ENCODE measurements at places on chromosomes 2 and 18.

DNA sequence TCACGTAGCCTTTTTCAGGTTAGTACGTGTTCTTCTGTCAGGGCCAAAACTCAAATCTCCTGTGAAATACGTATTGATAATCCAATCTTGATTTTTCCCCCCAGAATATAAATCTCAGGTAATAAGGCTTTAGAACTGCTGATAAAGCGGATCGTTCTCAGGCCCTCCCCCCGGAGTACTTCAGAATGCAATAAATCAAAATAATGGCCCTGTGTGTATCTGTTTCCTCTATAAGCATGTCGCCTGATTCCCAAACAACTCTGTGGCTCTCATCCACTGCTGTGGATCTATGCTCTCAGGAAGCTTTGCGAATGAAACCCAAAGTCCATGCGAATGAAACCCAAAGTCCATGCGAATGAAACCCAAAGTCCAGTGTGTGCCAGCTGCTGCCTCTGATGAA is 49.4 kb downstream of the IMPA2 start:
- no peak for DNase-seq

DNA sequence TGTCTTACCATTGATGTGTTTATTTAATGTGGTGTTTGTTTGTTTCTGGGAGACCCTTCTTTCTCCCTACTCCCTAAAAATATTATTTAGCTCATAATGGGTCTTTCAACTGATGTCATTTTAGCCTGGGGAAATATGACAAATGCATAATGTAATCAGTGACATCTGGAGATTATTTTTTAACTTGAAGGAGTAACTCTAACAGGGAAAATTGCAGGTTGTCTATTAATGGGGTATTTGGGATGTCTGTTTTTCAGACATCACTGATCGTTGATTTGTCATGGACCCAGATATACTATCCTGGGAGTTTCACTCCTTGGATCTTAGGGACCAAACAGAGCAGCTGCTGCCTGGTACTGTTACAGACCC is 230.4 kb downstream of the LOXHD1 start:
- DNase-seq = no peak

- DNase-seq = peak; percentile 41
Observed at GRCh38 chr2:240624011-240624949, 1.0 kb upstream of the GPR35 start.

DNA sequence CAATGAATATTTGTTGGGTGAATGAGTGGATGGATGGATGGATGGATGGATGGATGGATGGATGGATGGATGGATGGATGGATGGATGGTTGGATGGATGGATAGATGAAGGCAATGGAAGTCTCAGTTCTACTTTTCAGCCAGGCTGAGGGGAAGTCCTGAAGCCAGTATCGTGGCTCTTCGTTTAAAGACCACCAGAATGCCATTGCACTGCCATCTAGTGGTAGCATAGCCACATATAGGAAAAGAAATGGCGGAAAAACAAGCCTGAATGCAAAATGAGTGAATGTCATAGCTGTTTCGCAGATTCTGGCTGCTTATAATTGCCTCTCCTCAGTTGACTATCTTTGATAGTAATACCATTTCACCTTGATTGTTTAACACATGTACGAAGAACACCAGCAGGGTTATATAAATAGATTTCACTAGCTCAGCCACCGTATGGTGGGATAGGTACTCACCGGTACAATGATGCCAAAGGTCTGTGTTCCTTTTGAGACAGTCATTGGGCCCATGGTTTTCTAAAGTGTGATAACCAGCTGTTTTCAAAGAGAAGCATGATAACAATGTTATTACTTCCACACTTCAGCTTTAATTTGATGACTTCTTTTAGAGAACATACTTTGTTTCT is 62.3 kb upstream of the GREB1L start:
- no peak for DNase-seq

DNA sequence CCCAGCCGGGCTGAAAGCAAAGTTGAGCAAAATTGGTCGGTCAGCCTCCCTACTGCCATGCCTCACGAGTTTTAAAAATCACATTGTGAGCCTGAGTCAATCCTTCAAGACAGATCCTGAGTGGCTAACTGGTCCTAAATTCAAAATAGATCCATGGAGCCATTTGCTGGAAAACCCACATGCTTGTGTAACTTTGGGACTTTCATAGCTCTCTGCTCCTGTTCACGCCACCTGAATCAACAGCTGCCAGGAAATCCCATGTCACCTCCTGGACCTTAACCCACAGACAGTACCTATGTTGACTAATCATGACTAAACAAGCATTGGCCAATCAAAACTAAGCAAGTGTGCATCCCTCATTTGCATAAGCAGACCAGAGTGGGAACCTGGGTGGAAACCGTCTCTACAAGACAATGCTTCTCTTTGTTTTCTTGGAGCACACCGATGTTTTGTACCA is 42.8 kb upstream of the LDLRAD4 start:
- no peak for DNase-seq

- DNase-seq = no peak
Observed at GRCh38 chr18:49064889-49065288, 114.1 kb upstream of the SMAD7 start.

- DNase-seq = no peak
Observed at GRCh38 chr2:68980956-68981355, 6.5 kb downstream of the GKN1 start.

- DNase-seq = no peak
Observed at GRCh38 chr2:139742216-139743172, 962.3 kb upstream of the NXPH2 start.

- no peak for DNase-seq
Observed at GRCh38 chr2:130351711-130352110, 4.1 kb upstream of the PTPN18 start.

DNA sequence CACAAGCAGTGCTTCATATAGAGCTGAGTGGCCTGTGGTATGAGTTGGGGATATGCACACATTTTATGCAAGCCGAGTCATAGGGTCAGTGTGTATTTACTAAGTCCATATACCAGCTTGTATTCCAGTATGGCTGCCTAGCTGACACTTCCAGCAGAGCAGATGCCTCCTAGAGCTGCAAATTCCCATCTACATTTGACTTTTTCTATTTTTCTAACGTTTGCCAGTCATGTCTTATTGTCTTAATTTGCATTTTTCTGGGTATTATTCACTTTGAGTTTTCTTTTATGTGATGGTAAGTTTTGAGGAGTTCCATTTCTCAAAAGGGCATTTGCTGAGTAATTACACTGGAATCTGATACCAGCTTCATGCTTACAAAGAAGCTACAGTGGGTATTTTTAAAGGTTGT is 334.5 kb upstream of the CDH2 start:
- DNase-seq = no peak

DNA sequence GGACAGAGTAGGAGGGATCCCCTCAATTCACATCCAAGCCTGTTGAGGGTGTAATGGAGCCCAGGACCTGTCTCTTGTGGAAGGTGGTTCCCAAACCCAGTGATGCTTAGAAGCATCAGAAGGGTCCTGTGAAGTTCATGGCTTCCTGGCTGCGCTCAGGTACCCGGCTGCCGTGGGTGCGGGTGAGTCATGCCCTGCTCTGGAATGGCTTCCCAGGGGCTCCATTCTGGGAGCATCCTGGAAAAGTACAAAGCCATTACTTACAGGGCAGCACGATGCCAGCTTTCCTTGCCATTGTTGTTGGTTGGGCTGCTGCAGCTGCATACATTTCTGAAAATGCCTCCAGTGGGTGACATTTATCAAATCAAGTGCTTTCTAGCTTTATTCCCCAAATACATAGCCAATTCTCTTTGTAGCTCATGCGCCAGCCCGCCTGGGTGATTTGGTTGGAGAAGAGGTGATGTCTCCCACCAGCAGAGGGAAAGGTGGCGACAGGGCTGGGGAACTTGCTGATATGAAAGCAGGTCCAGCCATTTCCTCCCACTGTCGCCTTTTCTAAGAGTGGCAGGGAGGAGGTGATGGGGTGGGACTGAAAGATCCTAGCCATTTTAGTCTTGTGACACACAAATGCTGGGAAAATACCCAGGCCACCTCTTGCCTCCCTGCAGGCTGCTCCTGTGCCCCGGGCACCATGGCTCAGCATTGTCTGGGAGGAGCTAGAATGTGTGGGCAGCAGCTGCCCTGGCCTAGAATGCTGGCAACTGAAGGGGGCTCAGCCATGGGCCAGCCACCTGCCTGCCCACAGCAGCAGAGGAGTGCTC is 65.9 kb upstream of the HPCAL1 start:
- DNase-seq = no peak

DNA sequence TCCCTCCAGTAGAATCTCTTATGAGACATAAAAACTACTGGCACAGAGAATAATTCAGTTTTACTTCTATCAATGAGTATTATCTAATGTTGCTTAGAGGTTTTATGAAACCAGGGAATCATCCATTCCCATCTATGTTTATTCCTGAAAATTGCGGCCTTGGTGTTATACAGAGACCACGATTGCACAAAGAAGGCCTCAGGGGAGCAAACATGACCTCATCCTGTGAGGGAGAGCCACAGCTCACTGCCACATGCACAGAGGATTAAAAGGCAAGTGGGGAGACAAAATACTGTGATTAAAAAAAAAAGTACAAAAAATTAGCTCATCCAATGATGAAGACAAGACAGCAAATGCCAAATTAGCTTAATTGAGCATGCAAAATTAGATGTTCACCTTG is 111.8 kb upstream of the SLC35G4 start:
- DNase-seq = no peak

DNA sequence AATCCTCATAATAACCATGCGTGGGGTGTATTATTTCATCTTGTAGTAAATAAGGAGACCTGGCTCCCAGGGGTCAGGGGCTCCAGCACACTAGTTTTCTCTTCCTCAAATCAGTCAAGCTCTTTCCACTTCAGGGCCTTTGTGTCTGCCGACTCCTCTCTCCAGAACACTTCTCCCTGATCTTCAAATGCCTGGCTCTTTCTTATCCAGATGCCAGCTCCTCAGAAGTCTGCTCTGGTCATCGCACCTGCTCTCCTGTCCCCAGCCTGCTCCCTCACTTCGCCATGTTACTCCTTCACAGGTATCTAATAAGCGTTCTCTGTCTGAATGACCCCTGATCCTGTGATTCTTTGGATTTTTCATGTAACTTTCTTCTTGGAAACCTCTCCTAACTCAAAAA is 62.0 kb downstream of the GYPC start:
- no peak for DNase-seq

DNA sequence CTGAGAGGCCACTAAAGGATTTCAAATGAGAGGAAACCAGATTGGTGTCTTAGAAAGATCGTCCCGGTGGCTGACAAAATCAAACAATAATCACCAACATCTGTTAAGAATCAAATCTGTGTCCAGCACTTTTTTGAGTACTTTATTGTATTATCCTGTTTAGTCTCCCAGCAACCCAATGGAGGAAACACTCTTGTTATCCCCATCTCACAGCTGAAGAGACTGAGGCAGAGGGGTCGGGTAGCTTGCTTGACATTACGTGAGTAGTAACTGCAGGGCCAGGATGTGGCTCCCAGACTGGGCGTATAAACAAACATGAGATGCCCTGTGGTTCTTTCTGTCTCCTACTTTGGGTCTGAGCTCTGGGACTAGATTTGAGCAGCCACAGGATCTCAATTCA is 76.0 kb downstream of the KLHL29 start:
- no peak for DNase-seq

DNA sequence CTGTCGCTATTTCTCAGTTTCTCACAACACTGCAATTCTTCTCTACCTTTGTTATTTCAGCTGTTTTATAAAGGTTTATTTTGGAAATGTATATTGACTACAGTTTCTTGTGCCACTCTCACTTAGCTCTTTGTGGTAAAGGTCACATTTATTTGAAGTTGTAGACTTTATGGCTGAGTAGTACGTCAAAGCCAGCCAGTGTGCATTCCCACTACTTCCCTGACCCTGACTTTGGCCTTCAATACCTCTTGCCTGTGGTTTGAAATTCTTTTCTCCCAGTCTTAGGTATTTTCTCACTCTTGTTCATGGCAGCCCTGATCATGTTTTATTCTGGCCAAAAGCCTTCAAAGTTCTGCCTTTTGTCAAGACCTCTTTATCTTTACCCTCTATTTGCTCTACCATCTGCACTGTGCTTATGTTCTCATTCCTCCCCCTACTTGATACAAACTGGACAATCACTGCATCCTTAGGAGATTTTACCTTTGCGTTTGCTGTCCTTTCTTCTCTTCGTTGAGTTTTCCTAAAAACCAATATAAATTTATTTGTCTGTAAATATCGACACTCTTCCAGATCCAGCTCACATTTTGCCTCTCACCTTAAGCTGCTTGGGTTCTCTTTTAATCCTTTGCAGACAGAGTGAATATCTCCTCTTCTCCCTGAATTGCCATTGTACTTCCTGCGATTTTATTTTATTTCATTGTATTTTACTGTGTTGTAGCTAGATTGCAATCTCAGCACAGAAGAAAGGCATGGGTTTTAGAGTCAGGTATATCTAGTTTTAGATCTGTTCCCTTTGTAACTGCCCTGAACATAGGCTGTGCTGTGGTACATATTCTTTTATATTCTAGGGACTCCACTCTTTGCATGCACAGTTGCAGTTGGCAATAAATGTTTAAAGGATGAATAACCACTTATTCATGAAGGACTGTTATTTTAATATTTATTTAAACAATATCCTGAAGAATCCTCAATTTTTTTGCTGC is 31.2 kb downstream of the GULP1 start:
- no peak for DNase-seq

- no peak for DNase-seq
Observed at GRCh38 chr2:19866771-19867170, 35.0 kb downstream of the TTC32 start.

- no peak for DNase-seq
Observed at GRCh38 chr2:232000439-232000838, 38.9 kb downstream of the DIS3L2 start.

- DNase-seq = peak; percentile 58
Observed at GRCh38 chr2:9473308-9473984, 905 bp upstream of the IAH1 start.

DNA sequence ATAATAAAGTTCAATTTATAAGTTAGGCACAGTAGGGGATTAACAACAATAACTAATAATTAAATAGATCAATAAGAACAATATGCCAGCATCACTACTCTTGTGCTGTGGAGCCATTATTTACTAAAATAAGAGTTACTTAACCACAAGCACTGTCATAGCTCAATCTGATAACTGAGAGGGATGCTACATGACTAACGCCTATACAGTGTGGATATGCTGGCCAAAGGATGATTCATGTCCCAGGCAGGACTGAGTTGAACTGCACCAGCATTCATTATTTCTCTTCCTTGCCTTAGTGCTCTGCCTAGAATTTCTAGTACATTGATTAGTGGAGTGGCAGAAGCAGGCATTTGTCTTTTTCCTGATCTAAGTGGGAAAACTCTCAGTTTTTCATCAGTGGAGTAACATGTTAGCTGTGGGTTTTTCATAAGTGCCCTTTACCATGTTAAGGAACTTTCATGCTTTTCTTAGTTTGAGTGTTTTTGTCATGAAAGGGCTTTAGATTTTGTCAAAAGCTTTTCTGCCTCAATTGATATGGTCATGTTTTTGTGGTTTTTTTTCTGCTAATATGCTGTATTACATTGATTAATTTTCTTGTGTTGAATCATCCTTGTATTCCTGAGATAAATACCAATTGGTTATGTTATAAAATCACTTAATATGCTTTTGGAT is 21.7 kb downstream of the KIAA1328 start:
- DNase-seq = no peak

Data from right forelimb (tissue), 1 donor.